ENCODE measurements at places on chromosomes 2 and 18. TPM values are rescaled to one million over a fixed set of nuclear protein-coding genes. Genes with fewer than 3 reads are reported as not detected.

DNA sequence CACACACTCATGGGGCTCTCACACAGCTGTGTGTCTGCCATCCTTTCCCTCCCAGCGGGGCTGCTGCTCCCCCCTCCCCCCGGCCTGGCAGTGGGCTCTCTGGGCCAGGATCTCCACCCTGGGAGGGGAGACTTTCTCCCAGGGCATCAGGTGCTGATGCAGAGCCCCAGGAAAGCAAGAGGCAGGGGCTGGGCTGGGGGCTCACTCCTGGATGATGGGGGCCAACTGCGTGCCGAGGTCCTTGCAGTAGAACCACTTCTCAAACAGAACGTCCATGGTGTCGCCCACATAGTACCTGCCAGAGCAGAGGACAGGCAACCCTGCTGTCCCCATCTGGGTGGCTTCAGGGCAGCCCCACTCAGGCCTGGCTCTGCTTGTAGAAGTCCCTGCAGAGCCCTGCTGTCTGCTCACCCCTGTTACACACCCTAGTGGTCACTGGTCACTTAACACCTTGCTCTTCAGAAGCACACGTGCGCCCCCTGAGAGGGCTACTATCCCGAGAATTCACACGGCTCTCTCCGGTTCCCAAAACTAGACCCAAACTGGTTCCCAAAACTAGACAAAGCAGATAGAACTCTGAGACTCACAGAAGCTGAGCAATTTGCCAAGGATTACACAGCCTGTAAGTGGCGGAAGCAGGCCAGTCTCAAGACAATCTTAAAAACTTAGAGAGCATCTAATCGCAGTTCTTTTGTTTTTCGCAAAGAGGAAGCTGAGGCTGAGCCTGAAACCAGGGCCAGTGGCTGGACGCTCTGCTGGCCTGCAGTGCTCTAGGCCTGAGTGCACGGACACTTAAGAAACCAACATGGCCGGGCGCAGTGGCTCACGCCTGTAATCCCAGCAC is 6.6 kb upstream of the OXER1 start:
- DNase-seq: no peak

DNA sequence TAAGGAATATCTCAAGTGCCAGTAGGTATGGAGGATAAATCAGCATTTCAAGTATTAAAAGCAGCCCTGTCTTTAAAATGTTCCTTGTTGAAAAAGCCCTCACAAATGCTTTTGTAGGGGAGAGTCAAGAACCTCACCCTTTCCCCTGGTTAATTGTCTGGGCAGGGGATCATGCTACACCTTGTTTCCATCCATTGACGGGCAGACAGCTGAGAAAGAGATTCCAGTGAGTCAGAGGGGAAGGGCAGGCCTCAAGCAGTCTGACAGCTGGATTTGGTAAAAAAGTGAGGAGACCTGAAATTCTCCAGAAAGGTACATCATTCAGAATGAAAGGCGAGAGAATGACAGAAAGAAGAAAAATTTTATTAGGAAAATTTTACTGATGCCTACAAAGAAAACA is 203.2 kb upstream of the CYP26B1 start:
- no peak for DNase-seq

- DNase-seq: no peak
Measured at GRCh38 chr2:240644171-240644651, 18.9 kb downstream of the GPR35 start.

DNA sequence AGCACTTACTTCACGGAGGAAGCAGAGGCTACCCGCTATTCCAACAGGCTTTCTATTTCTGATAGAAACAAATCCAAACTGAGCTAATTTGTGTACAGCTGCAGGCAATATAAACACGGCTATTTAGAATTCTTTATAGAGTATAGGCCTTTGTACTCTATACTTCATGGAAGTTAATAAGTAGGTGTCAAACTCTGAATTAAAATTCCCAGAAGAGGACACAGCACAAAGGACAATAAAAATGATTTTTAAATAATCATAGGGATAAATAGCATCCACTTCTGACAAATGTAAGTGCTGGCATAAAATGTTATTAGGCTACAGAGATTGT is 261.5 kb downstream of the AFF3 start:
- DNase-seq: no peak

The INHA gene
- 2.2 TPM for polyA plus RNA-seq

GRCh38 chr2:168323529-168324021 is 76.2 kb upstream of the STK39 start:
- DNase-seq: no peak

The IL36RN gene
- not detected for polyA plus RNA-seq

- DNase-seq: no peak
Measured at GRCh38 chr2:17960925-17961324, 82.5 kb downstream of the KCNS3 start.

The OR6B2 gene
- polyA plus RNA-seq: not detected

DNA sequence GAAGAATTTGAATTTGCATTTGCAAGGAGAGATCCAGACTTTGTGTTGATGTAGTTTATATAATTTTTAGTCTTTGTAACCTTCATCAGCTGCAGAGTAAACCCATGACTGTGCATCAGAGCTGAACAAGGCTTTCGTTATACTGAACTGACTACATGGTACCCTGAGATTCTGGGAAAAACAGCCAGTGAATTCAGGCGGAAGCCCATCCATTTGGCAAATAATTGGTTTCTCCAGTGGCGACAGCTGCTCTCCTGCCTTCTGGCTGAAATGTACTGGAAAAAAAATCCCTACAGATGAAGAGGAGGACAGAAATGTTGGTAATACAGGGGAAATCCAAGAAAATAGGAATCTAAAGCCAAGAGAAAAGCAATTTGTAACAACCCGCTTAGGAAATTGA is 657.5 kb upstream of the CDH7 start:
- DNase-seq: peak; percentile 32

DNA sequence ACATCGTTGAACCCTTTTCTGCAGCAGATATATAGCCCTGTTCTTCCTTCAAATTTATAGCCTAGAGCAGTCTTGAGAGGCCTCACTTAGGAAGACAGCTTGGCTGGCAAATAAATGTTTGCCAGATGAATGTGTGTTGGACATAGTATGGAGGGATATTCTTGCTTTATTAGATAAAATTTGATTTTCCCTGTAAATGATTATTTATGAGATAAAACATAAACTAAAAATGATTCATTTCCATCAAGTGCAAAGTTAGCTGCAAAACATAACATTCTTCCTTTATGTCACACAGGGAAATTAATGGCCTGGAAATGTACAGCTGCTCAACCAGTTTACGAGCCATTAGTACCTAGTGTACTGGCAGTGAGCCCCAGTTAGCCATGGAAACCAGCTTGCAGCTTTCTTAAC is 82.5 kb downstream of the LIMS1 start:
- no peak for DNase-seq

GRCh38 chr2:204881655-204882054 is 336.4 kb downstream of the PARD3B start:
- DNase-seq: peak; percentile 45

DNA sequence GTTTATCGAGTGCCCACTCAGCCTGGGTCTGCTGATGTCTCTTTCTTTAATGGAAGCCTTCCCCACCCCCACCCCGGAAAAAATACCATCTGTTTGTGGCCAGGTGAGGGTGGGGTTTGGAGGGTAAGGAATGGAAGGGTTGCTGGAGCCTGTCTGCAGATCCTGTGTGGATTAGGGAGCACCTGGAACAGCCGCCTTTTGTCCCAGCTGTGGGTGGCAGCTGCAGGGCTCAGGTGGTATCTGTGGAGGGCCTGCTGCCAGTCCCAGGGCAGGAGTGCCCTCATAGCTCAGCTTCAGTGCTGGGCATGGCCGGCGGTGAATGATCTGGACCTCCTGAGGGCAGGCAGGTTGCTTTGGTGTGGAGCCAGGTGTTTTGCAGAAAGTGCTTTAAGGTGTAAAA is 45.3 kb downstream of the IMPA2 start:
- no peak for DNase-seq

The PTPRN gene
- polyA plus RNA-seq: 88.1 TPM

The CUL3 gene
- polyA plus RNA-seq: 92.0 TPM

DNA sequence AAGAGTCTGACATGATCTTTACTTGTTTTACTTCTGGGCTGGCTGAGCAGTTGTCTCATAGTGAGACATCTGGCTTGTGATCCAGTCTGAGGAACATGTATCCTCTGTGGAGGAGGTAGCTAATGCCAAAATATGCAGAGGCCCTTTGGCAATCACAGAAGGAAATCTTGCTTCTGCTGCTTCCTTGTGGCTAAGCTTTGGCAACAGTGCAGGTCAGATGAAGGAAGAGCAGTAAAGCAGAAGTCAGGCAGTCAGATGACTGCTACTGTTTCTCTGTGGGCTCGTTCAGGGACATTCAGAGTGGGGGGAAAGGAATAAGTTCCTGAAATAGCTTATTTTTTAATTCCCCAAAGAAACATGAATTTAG is 22.3 kb downstream of the DOK1 start:
- DNase-seq: no peak

- DNase-seq: no peak
Measured at GRCh38 chr2:101972621-101973434, 18.9 kb upstream of the IL1R2 start.

The SSB gene
- polyA plus RNA-seq: 167 TPM

GRCh38 chr2:1993711-1994682 is 249.7 kb upstream of the PXDN start:
- no peak for DNase-seq

DNA sequence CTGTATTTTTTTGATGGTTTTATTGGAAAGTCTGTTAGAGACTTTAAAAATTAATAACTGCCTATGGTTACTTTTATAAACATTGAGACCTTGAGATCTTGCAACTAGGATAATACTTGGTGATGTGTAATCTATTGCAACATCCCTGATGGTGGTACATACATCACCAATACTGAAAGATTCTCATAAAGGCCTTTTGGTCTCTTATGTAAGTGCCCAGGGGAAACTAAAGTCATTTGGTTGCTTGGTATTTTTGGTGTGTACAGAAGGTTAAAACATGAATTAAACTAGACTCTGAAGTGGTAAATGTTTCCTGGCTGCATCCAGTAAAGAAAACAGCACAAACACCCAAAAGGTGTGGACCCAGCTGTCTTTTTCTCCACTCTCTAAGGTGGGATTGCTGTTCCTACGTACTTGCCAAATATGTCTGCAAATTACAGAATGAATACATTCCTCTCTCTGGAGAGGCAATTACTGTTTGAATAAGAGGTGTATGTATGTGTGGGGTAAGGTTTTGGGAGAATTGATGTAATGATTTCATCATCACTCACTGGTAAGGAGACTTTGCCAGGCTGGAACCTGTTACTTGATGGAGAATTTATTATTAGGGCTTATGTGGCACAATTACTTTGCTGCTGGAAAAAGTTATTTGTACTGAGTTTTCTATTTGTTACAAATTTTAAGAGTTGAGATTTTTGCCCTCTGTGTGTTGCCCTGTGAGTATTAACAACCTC is 3.6 kb downstream of the B3GNT2 start:
- no peak for DNase-seq

GRCh38 chr2:228738671-228739380 is 532.3 kb downstream of the PID1 start:
- DNase-seq: no peak

GRCh38 chr2:233256048-233256447 is 4.6 kb downstream of the ATG16L1 start:
- DNase-seq: no peak

The CRYGC gene
- polyA plus RNA-seq: not detected

GRCh38 chr18:48138210-48138609 is 207.8 kb upstream of the SMAD2 start:
- DNase-seq: no peak

DNA sequence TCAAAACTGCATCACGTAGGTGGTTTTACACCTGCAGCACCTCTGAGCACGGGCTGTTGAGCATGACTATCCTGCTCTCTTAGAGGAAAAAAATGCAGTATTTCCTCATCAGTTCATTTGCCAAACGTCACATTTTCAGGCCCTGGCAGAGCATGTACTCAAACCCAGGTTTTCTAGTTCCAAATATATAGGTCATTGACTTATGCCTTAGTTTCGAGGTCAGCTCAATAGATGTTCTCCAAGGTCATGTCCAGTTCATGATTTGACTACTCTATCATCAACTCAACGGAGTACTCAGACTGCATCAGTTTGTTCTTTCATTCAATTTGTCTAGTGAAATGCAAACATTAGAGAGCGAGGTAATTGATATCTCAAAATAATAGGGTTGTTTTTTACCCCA is 39.3 kb upstream of the STAT1 start:
- DNase-seq: no peak

GRCh38 chr2:215397632-215398341 is 38.1 kb downstream of the FN1 start:
- DNase-seq: no peak

- peak; percentile 77 for DNase-seq
Measured at GRCh38 chr2:96907115-96908041, 37.5 kb upstream of the SEMA4C start.

DNA sequence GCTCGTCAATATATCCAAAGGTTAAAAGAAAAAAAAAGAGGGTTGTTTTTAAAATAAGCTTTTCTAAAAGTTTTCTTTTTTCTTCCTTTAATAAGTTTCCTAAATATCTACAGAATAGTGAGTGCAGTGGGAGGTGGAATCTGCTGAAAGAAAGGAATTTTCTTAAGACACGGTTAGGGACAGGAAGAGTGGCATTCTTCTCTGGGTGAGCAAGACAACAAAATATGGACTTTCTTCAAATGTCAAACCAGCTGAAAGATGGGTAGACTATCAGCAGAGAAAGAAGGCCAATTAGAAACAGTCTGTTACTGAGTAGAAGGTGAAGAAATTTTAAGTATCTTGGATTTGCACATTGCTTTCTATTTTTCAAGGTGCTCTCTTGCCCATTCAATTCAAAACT is 222.7 kb upstream of the PIK3C3 start:
- DNase-seq: no peak

- DNase-seq: no peak
Measured at GRCh38 chr18:53859764-53860163, 364.7 kb downstream of the MBD2 start.

DNA sequence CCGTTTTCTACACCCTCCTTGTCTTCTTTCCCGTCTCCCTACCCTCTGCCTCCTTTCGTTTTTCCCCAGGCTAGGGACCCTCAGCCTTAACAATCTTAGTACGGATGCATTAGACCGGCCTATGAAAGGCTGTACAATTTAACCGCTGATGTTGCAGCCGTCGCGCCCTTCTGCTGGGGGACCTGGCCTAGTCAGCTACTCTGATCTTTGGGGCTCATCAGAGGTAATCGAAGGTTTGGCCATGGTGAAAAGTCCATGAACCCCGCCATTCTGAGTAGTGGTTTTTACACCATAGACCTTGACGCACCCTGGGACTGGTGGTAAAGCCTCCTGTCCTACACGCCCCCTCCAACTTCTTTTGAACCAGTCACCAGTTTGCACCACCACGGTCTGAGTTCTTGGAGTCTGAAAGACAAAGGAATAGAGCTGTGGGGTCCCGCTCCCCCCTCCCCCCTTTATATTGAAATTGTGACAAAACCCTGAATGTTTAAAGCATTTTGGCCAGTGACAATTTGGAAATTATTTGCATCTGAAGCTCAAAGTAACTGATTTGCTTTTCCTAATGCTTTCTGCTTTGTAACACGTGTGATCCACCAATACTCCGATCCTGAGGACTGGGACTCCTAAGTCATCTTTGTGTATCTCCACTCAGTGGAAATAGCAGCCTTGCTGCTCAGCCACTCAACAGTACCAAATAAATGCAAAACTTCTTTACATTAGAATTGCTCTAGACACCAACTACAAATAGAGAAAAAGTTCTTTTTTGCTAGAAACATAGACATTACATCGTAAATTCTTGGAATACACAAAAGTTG is 642 bp upstream of the SRSF7 start:
- DNase-seq: no peak
